Fibroblast of skin of left quadriceps (primary cell): ENCODE measurements at places on chromosomes 2 and 18.
A peak's percentile ranks its signal among the peaks of the same experiment; 100 is the strongest.

DNA sequence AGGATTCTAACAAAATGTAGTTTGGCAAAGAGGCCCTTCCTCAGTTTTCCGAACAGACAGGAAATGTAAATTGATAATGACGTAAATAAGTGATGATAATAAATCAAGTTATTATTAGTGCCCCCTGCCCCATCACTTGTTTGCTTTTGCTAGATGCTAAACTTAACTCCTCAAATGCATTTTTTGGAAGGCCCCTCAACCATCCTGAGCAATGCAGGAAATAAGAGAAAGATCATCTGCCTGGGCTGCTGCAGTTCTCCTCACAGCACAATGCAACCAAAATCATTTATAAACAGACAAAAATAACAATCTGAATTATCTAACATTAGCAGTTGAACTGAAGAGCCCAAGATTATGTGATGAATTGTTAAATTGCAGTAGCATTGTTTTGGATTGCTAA, 62.6 kb upstream of the PSMD14 start:
- no peak for DNase-seq

- no peak for DNase-seq
Measured at GRCh38 chr2:118091140-118091478, 2.8 kb downstream of the INSIG2 start.

GRCh38 chr18:63788447-63789096, 13.4 kb downstream of the SERPINB7 start:
- DNase-seq = peak; percentile 53

DNA sequence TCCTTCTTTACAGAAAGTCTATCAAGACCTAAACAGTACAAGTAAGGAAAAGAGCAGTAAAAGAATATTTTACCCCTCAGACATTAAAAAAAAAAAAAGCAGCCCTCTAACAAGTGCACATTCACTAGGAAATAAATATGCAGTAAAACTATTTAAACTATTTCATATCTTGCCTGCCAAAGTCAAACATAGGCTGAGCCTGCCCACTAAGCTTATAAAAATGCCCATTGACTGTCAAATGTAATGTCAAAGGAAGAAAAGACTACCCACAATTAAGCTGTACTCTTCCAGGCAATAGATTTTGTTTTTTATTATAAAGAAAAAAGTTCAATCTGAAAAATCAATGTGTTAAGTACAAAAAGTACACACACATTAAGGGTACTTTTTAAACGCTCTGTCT, 11.8 kb downstream of the ALS2 start:
- DNase-seq = no peak

- DNase-seq = no peak
Measured at GRCh38 chr2:200254773-200255172, 51.7 kb upstream of the SPATS2L start.

DNA sequence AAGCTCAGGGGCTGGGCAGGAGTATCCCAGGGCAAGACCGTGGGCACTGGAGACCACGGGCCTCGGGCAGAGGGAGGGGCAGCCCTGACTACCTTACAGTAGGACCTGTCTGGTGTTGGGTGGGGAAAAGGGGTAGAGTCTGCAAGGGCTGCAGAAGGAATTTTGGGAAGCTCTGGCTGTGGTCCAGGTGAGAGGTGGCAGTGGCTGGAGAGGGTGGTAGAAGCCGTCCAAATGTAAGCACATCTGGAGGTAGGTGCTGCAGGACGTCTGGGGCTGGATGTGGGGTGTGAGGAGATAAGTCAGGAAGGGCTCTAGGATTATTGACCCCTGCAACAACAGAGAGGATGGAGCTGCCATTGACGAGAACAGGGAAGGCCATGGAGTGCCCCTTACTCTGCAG, 486.7 kb downstream of the EIPR1 start:
- DNase-seq = no peak

DNA sequence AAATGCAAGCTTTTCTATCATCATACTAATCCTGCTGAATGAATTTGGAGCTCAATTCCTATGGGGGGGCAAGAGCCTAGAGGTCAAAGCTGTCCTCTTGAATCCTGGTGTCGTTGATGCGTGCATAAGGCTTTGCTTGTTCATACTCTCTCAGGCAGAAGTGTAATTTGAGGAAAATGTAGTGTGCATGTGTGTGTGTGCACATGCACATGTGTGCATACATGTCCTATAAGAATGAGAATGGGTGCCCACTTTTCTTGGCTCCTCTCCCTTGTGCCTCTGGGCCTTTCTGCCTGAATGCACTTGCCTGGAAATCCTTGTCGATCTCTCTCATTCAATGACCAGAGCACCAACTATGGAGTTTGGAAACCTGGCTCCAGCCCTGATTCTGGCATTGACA, 28.5 kb upstream of the C18orf32 start:
- DNase-seq = no peak

GRCh38 chr2:73895473-73895872, 2.7 kb downstream of the ACTG2 start:
- DNase-seq = no peak

DNA sequence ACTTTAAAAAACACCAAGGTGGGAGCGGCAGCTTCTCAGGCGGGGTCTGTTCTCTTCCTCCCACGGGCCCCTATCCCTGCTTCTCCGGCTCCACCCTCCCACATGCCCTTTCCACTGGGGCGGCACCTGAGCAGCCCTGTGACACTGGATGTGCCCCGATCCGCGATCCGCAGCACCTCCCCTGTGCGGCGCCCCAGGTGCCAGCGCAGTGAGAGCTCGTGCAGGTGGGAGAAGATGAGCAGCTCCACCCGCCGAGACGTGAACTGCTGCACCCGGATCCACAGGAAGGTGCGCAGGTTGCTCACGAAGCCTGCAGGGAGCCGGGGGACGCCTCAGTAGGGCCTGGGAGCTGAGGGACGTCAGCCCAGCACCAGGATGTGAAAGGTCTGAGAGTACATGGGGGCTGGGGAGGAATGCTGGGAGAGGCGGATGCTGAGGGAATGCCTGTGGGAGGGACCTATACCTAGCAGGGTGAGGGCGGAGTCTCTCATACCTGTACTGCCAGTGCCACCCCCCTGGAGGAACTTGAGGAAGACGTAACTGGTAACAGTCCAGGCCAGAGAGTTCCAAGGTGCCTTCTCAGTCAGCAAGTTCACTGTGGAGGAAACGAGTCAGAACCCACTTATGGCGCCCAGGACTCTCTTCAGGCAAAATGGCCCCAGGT, 2.8 kb downstream of the ABCB6 start:
- DNase-seq = no peak
